ENCODE measurements at places on chromosomes 5 and 9. TPM values are rescaled to one million over a fixed set of nuclear protein-coding genes. Genes with fewer than 3 reads are reported as not detected.

Gene PCDHGB3
- 6.2 TPM for total RNA-seq

Gene CNTNAP3B
- total RNA-seq = 15.0 TPM

Gene SPINK7
- not detected for total RNA-seq

Gene SLC34A3
- not detected for total RNA-seq

Gene ZNF883
- total RNA-seq = 7.2 TPM

Gene RALGDS
- 12.7 TPM for total RNA-seq

Gene MED10
- total RNA-seq = 12.4 TPM

Gene RFESD
- total RNA-seq = 4.3 TPM

Gene MARCOL
- total RNA-seq = not detected

Gene HBEGF
- total RNA-seq = 2.5 TPM

Gene IFNA2
- not detected for total RNA-seq

Gene CDK5RAP2
- 52.2 TPM for total RNA-seq

Gene ADGRV1
- total RNA-seq = not detected

Gene SHISAL2B
- total RNA-seq = not detected

Gene PCDHB12
- 0.59 TPM for total RNA-seq

Gene GHR
- total RNA-seq = 5.6 TPM

DNA sequence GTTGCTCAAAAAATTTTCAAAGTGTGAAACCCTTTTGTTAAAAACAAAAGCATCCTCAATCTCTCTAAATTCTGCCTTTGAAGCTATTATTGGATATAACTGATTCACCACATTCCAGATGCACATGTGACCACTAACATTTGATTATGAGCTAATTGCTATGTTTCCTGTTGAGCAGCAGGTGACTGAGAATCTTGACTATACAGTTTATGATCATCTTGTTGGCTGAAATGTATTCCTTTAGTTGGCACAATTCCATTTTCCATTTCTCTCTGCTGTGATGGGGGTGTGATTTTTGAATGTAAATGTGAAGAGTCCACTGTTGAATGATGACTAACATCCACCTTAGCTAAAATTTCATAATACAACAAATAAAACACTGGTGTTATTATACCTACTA is 10.7 kb downstream of the LYSMD3 start:
- no peak for DNase-seq

DNA sequence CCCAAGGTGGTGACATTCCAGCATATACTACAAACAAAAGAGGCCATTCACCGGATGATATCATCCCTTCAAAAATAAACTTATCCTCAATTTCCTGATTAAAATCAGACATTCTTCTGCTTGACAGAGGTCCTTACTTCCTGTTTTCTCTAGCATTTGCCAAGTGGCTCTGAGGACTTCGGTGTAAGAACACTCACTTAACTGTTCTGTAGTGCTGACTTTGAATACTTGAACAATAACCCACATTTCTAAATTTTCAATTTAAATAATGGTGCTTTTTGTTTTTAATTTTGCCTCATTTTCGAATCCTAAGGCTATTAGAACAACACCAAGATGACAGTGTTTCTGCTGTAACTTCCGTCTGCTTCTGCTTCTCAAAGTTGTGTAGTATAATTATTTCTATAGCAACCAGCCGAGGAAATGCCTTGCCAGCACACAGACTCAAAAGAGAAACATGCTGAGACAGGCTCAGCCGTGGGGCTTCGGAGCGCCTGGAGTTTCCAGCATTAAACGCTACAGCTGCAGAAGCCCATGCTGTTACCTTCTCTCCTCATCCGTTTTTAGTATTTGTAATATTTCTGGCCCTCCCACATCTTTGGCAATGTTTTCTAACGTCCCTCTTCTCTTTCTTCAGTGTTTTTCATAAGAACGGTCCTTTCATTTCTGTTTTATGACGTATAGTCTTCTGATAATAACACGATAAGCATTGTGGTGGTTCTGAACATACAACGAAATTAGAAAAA is 19.5 kb upstream of the ANXA1 start:
- peak; percentile 31 for DNase-seq

GRCh38 chr9:16398691-16399090 is 471.8 kb downstream of the BNC2 start:
- DNase-seq = no peak

DNA sequence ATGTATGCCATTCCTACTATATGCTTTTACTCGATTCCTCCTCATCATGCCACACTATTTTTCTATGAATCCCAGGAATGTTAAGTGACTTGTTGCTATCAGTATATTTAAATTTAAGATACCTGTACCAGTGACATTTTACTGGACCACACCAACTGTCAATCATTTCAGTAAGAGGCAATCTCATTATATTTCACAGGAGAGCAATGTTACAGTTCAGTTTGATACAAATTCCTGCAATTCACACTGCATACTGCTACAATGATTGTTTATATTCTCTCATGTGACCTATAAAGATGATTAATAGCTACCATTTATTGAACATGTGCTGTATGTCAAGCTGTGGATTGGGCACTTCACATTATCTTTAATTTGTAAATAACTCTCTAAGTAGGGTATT is 30.0 kb downstream of the SPEF2 start:
- no peak for DNase-seq

- no peak for DNase-seq
Observed at GRCh38 chr5:149767281-149767550, 37.1 kb downstream of the PPARGC1B start.

DNA sequence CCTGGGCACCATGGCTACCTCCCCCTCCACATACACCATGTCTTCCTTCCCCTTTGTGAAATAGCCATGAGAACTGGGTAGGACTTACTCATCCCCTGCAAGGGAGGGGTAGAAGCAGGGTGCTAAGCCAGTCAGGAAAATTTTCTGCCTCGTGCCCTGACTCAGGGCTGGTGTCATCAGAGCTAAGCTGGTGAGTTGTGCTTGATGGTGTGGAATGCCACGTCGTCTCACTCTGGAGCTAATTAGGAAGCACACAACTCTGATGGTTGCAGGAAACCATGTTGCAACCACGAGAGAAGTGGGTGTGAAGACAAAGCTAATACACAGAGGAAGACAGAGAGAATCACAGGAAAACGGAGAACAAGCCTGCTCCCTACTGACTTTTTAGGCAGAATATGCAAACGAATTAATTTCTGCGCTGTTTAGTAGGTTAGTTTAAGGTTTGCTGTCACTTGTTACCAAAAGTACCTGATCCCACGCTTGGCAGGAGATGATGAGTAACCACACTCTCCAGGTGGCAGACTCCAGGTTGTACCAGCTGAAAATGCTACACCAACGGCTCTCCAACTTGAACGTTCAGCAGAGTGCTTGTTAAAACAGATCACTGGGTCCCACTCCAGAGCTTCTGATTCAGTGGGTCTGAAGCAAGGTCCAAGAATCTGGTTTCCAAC is 54.5 kb downstream of the STK10 start:
- peak; percentile 98 for DNase-seq

DNA sequence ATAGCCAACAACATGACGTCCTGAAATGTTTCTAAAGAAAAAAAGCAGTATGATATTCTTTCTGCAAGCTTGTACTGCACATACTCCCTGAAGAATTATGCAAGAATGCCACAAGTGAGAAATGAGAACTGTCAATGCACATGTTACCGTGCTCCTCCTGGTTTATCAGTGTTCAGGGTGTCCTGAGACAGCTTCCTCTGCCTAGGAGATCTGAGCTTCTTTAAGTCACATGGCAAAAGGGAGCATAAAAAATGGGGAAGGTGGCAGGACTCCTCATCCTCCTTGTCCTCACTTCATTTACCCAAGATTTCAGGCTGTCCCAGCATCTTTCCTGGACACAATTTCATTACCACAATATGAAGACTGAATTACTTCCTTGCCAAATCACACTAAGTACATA is 238.2 kb downstream of the GLIS3 start:
- no peak for DNase-seq

- peak; percentile 18 for DNase-seq
Observed at GRCh38 chr5:139523635-139524445, 37.3 kb upstream of the UBE2D2 start.

DNA sequence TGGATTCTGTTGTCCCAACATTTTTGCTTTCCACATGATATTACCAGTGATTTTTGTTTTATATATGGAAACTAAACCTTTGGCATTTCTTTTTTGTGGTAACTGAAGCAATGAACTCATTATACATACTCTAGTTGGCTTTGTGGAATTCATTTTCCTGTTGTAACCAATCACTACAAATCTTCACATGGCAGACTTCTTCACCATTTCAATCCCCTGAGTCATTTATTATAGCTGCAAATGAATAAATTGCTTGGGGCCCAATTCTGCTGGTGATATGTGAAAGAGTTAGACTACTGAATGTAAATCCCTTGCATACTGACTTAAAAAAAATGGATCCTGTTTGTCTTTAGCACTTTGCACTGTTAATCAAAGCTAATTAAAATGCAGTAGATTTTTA is 1709.6 kb upstream of the WWC1 start:
- DNase-seq = no peak

DNA sequence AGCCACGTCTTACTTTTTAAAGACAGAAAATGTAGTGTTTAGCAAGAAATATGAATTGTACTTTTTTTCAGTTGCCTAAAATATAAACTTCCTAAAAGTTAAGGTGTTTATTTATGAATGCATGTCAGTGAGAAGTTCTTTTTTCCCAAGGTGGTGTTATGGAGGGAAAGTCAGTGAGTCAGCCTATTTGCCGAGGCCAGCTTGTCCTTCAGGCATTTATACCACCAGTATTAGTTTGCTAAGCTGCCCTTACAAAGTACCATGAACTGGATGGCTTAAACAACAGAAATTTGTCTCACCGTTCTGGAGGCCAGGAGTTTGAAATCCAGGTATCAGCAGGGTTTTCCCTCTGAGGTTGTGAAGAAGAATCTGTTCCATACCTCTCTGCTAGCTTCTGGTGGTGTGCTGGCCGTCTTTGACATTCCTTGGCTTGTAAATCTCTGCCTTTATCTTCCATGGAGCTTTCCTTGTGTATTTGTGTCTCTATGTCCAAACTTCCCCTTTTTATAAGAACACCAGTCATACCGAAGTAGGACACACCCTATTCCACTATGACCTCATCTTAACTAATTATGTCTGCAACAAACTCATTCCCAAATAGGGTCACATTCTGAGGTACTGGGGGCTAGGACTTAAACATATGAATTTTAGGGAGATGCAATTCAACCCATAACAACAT is 38.4 kb downstream of the PRKACG start:
- DNase-seq = no peak

DNA sequence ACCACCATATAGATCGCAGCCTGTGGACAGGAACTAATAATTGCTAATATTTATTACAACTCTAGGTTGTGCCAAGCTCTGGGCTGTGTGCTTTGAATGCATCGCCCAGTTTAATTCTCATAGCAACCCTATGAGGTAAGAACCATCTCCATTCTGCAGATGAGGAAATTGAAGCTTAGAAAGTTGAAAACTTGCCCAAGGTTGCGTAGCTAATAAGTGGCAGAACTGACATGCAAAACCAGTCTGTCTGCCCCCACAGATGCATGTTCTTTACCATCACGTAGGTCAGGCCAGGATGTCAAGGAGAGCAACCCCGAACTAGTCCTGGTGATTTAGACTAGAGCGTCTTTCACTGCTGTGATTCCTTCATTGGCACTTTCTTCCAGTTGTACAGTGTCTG is 15.6 kb downstream of the WWC1 start:
- DNase-seq = no peak

DNA sequence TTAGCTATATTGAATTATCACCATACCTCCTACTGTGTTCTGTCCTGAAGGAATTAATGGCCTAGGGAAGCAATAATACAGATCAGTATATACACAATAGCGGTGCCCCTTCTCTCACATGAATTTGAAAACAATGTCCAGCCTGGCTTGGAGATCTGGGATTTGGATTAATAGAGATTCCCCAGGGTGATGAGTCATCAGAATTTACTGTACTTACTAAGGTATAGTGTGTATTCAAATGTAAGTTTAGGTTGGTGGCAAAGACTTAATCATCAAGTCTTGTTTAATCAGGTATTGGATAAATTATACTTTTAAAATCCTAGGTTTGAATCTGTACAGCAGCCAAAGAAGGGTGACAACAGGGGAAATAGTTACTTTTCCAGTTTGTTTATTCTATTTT is 121.5 kb downstream of the FEM1C start:
- DNase-seq = no peak

DNA sequence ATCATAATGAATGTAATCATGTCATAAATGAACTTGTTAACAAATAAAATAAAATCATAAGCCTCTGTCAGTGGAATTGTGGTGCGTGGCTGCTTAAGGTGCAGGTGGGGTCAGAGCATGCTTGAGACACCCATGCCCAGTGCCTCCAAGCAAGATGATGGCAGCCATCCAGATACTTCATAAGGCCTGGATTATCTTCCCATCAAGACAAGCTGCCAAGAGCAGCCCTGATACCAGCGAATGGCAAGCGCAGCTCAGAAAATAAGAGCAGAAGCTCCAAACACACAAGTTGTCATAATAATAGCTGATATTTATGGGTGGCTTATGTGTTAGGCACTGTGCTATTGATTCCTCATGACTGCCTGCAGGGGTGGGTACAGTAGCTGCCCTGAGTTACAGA is 21.8 kb upstream of the LMX1B start:
- peak; percentile 10 for DNase-seq

- DNase-seq = peak; percentile 88
Observed at GRCh38 chr5:136006761-136007251, 22.0 kb upstream of the TGFBI start.

DNA sequence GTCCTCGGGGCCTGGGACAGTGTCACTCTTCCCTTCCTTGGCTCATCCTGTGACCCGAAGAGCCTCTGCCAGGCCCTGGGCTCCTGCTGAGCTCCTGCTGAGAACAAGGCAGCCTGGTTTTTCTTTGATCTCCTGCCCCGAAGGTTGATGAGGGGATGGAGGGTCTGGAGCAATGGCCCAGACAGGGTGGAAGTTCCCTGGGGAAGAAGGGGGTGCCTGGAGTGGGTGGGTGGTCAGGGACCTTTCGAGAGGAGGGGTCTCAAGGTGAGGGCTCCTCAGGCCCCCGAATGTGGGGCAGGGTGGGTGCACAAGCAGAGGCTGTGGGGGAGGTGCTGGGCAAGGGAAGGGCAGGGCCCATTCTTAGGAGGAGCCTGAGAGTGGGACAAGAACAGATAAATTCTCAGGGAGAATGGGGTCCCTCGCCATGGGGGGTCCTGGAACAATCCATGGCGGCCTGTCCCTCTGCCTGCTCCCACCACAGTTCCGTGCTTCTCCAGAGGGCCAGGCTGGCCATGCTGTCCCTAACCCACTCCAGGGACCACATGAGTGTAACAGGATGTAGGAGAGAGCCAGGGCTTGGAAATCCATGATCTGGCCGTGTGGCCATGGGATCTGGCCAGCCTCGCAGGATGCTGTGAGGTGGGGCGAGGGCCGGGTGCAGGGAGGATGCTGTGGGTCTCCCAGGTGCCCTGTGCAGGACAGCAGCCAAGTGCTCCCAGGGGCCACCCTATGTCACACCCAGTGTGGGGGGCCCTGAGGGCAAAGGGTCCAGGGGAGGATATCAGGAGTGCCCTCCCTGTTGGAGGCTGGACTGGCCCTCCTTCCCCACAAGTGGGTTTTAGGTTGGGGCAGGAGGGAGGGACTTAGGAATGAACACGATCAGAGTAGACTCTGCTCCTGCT is 128.5 kb upstream of the LPCAT1 start:
- peak; percentile 85 for DNase-seq

GRCh38 chr9:33014665-33015014 is 10.4 kb upstream of the DNAJA1 start:
- DNase-seq = no peak

Measured in osteoblast (primary cell).